Stimulated activated CD4-positive, alpha-beta T cell treated with anti-CD3 and anti-CD28 coated beads, Interleukin-4, amount 100 ng/mL, for 4 hours (primary cell): ENCODE measurements at places on chromosomes 3 and 15.

DNA sequence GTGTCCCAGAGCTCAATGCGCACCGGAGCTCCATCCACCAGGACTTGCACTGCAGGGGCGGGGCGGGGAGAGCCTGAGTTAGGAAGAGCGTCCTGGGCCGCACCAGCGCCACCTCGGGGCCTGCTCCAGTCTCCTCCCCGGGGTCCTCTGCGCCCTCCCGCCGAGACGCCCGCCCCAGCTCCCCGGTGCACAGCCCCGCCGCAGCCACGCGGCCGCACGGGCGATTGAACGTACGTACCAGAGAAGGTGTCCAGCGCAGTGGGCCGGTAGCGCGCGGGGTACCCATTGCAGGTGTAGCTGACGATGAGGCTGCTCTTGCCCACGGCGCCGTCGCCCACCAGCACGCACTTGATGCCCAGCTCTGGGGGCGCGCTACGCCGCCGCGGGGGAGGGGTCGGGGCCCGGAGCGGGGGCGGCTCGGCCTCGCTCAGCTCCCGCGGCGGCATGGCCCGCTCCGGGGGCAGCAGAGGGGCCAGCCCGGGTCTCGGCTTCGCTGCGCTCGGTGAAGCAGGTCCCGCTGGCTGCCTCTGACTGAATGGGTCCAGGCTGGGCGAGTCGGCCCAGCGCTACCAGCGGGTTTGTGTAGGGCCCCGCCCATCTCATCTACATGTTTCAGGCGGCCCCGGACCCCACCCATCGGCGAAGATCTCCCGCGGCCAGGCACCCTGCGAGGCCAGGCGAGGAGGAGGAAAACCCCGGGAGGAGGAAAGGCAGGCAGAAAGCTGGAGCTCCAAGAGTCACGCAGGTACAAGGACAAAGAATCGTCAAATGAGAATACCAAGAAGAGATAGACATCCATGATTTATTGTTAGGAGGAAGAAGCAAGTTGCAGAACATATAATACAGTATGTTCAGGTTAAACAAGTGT, at the start of gene RHOV:
Gene RHOV, minus strand, starts transcription at position 541 of the 868 bp plus-strand sequence. Its CDS starts 95 bp downstream, at position 446.
- DNase-seq, result peak; percentile 48

- no peak for DNase-seq
Observed at GRCh38 chr3:194139071-194139813, 3.3 kb downstream of the HES1 start.

DNA sequence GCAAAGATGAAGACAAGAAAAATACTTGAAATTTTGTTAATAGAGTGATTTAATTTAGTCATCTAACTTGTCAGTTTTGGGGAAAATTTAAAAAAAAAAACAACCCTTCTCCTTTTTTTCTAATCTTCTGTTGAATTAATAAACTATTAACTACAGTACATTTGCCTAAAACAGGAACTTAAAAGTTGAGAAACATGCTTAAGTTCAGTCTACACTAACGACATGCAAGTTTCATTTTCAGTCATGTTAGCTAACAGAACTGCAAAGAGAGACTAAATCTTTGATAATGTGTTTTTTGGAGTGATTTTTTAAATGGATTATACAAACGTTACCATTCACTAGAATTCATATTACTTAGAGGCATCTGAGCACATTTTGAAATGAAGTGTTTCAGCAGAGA, 71.9 kb upstream of the MBNL1 start:
- no peak for DNase-seq

DNA sequence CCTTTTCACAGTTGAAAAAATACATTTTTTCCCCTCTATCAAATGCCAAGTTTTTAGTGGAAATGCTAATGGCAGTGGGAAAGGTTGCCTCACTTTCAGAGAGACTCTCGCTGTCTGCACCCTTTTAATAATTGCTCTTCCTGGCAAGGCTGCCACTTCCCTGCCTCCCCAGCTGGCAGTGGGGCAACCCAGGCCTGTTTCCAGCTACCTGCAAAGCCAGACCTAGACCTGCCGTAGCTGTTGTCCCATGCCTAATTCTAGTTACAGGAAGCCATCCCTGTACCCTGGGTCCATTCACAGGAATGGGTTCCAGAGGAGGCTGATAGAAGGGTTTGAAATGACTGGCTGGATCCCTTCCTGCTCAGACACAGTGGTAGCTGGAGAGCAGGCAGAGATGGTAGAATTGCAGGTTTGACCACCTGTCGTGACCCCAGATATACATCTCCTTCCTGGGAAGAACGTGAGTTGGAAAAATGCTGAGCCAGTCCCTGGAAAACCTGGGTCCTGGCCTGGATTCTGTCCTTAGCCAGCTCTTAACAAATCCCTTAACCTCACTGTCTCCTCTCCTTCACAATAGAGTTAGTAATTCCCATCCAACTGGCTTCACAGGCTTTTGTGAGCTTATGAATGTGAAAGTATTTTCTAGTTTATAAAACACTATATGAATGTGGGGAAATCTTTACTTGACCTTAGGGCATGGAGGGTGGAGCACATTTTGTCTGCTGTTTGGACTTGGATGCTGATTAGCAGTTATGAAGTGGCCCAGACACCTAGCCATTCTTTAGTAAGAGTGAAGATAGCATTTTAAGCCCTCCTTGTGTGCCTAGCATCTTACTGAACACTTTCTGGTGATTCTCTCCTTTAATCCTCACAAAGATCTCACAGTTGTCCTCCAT, 12.9 kb upstream of the ALPK3 start:
- DNase-seq, result no peak

DNA sequence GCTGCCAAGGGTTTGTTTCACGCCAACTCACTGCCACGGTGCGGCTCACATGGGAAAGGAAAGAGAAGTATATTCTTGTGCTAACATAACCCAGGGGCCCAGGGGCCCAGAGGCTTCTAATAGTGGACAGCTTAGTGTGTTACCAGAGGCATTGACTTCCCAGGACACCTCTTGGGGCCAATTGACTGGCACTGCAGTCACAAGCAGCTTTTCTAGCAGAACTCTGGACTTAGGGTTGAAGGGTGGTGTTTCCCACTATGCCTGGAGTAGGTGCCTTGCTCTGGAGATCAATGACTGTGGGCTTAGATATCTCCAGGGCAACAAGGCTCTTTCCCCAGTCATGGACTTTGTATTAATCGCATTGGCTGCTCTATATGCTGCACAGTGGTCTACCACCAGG, 172.7 kb upstream of the KBTBD8 start:
- DNase-seq, result no peak

DNA sequence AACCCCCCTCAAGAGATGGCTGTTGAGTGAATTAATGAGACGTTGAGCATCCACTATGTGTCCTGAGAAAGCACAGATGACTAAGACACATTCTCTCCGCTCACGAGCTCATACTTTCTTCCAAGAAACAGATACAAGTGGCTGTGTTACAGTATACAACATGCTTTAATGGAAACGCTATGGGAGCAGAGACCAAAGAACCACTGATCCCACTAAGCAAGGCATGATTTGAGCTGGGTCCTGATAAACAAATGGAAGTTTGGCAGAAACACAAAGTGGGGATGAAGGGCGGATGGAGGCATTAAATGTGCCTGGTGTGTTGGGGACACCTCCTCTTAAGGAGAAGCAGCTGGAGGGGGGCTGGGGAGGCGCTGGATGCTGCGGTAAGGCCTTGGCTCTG, 129.4 kb downstream of the UACA start:
- no peak for DNase-seq

DNA sequence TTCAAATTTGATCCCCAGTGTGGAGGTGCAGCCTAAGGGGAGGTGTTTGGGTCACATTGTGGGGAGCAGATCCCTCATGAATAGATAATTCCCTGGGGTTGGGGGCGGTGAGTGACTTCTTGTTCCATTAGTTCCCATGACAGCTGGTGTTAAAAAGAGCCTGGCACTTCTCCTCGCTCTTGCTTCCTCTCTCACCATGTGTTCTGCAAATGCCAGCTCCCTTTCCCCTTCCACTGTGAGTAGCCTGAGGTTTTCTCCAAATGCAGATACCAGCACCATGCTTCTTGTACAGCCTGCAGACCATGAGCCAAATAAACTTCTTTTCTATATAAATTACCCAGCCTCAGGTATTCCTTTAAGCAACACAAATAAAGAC, 23.1 kb downstream of the RIOX2 start:
- no peak for DNase-seq

DNA sequence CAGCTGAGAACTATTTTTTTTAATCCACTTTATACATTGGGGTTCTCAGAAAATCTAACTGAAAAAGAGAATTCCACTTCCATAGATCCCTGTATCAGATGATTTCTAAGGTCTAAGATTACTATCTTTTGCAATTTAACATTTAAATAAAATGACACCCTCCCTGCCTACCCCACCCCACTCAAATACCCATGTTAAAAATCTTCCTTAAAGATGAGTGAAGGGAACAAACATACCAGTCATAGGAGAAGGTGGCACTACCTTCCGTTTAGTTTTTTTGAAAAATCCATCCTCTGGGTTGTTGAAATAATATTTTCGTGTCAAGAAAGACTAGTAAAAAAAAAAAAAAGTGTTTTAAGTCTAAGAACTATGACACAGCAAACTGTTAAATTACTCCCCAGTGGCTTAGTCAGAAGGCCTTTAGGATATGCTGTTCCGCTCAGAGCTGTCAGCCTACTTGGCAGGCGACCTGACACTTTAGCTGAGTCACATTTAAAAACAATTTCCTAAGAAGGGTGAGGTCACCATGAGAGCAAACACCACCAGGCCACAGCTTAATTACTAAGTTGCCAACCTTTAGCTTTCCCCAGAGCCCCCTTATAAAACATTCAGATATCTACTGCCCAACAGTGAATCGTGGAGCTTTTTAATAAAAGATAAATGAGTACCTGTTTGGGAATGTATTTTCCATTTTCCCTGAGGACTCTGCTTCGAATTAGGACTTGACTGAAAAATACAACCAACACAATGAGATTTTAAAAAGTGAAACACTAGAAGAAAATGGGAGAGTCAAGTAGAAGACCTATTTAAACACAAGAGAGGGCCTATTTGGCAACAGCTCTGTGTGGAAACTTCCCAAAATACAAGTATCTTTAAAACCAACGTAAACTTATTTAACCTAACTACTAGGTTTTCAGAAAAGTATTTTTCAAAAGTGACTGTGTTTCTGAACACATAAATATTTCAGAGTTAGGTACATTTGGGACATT, 9.6 kb downstream of the EMC3 start:
- no peak for DNase-seq

- DNase-seq, result no peak
Observed at GRCh38 chr3:20074226-20075063, 34.2 kb downstream of the KAT2B start.

DNA sequence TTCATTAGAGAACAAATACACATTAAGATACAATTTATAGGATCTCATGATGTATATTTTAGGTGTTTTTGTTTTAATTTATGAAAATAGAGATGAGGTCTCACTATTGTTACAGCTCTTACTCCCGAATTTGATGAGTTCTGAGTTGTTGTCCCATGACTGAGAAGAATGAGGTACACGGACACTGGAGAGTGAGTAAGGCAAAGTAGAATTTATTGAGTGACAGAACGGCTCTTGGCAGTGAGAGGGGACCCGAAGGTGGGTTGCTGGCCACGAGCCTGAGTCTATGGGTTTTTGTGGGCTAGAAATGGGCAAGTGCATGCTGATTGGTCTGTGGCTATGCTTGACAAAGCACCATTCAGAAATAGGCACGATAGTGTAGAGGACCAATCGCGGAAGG, 3.1 kb upstream of the RNF168 start:
- DNase-seq, result no peak
